ENCODE measurements at places on chromosomes 4 and X.

- peak; percentile 44 for DNase-seq
Measured at GRCh38 chrX:30713061-30713525, 59.9 kb downstream of the GK start.

GRCh38 chrX:24124244-24124799 is 25.2 kb upstream of the ZFX start:
- no peak for DNase-seq

- DNase-seq: no peak
Measured at GRCh38 chr4:2292646-2293108, 30.8 kb upstream of the MXD4 start.

- DNase-seq: peak; percentile 76
Measured at GRCh38 chrX:154369449-154370299, 4.8 kb downstream of the FLNA start.

DNA sequence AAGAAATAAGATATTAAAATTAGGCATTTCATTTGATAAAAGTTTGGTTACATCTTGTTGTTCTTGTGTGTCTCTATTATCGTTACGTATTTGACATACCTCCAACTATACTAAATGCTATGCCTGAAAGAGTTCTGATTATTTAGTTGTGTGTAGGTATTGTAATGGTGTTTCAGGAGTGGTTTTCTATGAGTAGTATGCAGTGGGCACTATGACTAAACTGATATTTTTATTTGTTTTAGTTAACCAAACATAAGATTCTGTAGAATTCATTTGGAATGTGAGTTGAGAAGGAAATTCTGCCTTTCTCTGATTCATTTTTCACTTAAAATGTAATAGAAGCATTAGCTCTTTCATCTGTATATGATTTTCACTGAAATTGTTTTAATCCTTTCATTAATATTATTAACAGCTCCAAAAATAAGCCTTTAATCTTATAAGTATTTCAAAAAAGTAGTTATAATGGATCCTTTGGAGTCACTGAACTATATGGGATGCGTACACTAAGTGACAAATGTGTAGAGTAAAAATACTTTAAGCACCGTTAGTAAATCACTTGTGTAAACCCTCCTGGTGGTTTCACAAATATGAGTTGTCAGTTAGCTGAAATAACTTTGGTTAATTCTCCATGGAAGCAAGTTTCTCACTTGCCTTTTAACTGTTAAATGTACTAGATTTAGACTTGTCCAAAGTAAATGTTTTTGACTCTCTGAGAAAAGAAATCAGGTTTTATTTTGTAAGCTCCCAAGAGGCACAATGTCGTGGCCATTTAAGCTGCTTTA is 388.7 kb downstream of the ADGRL3 start:
- DNase-seq: no peak

- no peak for DNase-seq
Measured at GRCh38 chrX:17299206-17299605, 75.8 kb upstream of the NHS start.

DNA sequence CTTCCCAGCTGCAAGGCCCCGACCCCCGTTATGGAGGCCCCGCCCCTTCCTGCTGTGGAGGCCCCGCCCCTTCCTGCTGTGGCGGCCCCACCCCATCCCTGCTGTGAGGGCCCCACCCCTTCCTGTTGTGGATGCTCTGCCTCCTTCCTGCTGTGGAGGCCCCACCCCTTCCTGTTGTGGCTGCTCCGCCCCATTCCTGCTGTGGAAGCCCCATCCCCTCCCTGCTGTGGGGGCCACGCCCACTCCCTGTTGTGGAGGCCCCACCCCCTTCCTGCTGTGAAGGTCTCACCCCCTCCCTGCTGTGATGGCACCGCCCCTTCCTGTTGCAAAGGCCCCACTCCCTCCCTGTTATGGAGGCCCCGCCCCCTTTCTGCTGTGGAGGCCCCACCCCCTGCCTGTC is 104.9 kb upstream of the PSAPL1 start:
- peak; percentile 73 for DNase-seq

DNA sequence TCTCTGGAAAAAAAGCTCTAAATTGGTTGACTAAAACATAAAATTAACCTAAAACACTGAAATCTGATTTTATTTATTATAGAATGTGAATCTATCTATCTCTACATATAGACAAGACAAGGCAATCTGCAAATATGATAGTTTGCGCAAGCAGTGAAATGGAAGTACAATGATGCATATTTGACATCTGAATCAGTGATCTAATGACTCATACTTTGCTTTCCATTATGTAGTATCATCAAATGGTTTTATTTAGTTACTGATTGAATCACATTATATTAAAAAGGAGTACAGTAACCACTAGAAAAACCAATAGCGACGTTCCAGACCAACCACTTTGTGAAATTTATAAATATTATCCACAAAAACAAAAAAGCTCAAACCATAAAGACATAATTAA is 1969.3 kb downstream of the PCDH7 start:
- no peak for DNase-seq

- DNase-seq: no peak
Measured at GRCh38 chr4:105544520-105545286, 7.7 kb upstream of the ARHGEF38 start.

Measured in NT2/D1 (cell line).